ENCODE measurements at places on chromosomes 1 and 21.

DNA sequence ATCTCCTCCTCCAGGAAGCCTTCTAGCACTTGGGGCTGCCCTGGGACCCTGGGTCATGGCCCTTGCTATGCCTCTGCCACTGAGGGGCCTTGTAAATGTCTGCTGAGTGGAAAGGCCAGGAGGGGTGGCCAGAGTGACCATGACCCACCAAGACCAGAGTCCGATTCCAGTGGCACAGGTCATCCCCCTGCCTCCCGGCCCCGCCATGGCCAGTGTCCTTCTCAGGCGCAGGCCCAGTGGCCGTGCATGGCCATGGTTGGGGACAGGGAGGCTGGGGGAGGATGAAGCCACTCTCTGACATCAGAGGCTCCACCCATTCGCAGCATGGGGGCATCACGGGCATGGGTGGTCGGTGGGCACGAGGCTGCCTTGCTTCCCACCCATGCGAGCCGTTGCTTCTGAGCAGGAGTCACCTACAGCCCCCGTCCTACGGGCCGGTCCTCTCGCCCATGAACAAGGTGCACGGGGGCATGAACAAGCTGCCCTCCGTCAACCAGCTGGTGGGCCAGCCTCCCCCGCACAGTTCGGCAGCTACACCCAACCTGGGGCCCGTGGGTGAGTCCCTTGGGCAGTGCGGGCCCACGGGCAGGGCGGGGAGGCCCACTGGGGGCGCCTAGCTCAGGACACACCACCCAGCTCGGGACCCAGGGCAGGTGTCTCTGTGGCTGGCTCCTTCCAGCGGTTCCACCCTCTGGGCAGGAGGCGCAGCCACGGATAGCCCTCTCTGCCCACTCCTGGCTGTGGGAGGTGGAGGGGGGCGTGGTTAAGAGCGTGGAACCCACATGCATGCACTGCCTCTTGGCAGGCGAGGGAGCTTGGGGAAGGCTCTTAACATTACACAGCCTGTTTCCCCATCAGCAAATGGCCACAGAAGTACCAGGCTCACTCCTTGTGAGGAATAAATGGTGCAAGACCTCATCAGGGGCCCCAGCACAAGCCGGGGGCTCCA is 22.4 kb upstream of the CCDC27 start:
- DNase-seq: no peak

- peak; percentile 57 for DNase-seq
Measured at GRCh38 chr1:22075718-22076117, 23.2 kb downstream of the CDC42 start.

- DNase-seq: no peak
Measured at GRCh38 chr21:32140151-32140550, 138.7 kb downstream of the MIS18A start.

DNA sequence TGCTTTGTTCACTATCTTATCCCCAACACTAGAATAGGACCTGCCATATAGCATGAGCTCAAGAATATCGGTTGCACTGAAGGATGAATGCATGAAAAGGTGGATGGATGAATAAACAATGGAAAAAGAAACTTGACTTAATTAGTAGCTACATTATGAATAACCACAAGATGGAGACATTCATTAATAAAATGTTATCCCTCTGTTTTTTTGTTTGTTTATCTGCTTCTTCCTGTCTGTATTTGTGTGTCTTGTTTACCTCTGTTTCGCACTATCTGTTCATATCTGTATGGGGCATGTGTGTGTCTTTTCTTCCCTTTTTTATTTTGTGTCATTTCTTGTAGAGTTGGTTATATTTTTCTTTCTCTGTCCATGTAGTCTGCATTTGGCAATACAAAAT is 1.1 kb upstream of the OR14I1 start:
- DNase-seq: no peak

DNA sequence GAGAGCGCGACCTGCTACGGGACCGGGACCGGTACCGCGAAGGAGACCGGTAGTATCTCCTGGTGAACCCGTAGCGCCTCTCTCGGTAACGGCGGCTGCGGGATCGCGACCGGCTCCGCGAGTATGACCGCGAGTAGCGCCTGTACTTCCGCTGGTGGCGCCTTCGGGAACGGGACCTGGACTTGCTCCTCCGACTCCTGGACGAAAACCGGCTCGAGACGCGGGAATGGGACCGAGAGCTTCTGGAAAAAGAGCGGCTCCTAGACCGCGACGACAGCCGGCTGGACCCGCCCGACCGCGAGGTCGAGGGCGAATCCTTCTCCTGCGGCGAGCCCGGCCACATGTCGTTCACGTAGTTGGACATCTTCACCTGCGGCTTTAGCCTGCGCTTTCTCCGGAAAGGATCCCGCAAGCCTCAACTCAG is 642 bp downstream of the RSRP1 start:
- DNase-seq: no peak

DNA sequence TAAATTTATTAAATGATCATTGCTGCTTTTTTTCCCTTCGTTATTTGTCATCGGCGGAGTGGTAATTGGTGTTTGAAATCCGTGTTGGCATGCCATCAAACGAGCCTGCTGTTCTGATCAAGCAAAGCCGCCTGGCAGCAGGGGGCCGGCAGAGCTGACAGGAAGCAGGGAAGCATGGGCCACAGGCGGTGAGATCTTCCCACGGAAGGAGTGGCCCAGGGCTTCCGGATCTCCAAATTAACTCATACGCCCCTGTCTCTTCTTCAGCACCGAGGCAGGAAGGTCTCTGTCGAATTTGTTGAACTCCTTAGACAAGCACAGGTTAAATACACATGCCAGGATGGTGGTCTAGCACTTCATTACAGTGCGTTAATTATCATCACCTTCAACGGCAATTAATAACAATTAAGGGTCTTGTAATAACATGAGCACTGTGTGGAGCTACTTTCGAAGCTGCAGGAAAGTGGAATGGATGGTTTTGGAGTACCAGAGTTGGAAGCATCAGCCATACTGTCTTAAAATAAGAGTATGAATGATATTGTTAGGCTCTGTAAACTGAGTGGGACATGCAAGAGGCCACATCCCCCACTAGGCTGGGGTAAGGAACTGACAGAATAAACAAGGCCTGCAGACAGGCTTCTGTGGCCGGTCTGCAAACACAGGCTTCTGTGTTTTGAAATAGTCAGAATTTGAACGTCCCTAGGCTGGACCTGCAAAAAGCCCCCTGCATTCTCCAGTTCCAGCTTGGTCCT is 199.4 kb upstream of the DAB1 start:
- DNase-seq: no peak

DNA sequence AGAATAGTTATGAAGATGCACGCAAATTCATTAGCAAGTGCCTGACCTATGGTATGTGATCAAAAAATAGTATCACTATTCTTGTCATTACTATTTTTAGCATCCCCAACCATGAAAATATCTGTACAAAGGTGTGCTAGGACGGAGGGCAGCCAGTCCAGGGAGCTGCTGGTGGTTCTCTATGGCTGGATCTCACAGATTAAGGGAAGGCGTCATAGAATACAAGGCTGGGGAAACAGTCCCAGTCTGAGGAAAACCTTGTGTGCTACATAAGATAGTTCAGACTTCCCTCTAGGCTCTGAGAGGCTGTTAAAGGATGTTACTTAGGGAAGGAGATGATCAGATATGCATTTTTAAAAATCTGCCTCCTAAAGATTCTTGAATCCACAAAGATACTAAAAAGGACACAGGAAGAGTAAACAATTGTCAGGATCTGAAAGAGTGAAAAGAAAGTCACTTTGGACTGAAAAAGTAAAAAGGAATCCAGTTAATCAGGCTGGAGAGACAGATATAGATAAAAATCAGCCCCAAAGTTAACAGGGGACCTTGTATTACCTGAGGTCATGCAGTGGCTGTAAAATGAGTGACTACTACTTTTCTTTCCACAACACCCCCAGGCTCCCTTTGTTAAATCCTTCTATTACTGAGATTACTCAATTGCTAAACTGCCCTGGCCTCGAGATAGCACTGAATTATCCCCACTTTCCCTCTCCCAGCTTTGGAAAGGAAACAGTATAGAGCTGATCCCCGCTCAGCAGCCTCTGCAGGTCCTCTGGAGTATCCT is 108.6 kb downstream of the MAB21L3 start:
- no peak for DNase-seq

DNA sequence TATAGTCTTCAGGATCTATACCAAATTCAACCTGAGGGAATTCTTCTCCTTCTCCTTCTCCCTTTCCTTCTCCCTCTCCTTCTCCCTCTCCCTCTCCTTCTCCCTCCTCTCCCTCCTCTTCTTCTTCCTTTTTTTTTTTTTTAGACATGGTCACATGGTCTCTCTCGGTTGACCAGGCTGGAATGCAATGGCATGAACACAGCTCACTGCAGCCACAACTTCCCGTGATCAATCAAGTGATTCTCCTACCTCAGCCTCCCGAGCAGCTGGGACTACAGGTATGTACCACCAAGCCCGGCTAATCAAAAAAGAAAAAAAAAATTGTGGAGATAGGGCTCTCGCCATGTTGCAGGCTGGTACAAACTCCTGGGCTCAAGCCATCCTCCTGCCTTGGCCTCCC is 51.5 kb downstream of the DNAI4 start:
- no peak for DNase-seq

- no peak for DNase-seq
Measured at GRCh38 chr1:160859166-160859565, 3.5 kb downstream of the CD244 start.

DNA sequence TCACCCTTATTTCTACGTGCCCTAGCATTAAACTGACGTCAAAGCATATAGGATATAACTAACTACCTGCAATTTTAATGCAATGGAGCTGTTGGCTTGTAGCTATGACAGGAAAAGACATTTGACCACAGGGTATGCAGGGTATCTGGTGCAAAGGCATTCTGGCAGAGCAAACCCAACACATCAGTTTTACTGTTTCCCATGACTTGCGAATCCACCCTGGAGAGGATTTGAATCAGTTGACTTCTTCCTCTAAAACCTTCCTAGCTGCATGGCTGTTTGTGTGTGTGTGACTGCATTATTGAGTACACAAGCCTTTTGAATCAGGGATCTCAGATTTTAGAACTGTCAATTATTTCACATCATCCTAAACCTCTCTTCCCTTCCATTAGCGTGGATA is 41.7 kb upstream of the SYT14 start:
- DNase-seq: no peak
